ENCODE measurements at places on chromosomes 11 and 22.
A peak's percentile ranks its signal among the peaks of the same experiment; 100 is the strongest.

GRCh38 chr22:37484480-37485394 lies 1.4 kb downstream of the MFNG start:
- peak; percentile 84 for DNase-seq

DNA sequence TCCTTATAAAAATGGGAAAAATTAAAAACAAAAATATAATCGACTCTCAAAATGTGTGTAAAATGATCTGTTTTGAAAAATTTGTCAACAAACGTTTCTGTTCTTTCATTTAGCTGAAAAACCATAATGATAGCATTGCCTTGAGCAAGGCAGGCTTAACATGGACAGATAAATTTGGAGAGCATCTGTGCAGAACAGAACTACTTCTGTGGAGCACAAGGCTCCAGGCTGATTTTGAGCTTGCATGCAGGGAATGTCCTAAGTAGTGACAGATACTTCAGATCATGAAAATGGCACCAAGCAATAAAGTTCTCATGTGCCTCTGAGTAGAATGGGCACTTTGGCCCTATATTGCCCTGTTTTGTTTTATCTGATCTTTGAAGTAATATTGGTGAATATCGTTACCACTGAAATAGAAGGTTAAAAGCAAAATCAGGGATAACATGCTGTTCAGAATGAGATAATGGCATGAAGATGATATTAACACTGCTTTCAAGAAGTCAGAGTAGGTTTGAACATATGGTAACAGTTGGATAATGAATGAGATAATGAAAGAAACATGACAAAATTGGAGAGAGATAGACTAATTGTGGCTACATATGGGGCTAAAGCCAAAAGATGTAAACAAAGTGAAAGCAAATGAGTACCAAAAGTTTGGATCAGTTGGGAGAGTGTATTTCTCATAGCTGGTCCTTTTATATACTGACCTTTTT lies 730.5 kb upstream of the CCDC179 start:
- no peak for DNase-seq

DNA sequence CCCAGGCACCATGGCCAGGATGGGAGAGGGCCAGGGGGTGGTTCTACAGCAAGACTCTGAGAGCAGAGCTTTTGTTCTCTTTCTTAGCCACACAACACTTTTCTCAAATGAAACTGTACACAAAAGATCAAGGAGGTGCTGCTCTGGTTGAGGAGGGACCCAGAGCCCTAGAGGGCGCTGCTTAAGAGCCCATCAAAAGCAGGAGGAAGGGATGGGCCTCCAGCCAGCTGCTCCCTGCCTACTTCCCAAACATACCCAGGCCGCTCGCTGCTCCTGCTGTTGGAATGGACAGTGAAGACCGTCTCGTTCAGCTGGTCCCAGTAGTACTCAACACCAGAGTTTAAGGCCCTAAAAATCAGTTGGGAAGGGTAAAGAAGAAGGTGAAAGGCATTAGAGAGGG lies 18.4 kb upstream of the CHRM4 start:
- DNase-seq = no peak

- DNase-seq = no peak
These were observed 13.7 kb downstream of the PDHX start for GRCh38 chr11:34929794-34930763.

DNA sequence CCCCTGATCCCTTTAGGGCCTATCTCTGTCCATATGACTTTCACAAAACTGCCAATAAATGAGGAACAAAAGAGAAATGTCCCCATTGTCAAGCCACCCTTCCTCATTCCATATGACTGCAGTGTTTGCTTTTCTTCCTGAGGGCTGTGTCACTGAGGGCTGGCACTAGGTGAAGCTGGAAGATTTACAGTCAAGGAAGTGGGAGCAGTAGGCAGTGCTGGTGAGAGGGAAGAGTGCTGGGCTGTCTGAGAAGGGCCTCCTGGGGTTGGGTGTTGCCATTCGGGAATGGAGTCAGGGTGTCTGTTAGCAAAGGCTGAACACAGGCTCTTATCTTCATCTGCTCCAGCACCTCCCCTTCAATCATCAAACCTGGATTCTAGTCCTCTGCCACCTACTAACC lies 30.9 kb downstream of the INSC start:
- DNase-seq = no peak

GRCh38 chr11:47136327-47136726 lies 40.4 kb downstream of the ARFGAP2 start:
- no peak for DNase-seq

GRCh38 chr11:36153551-36153950 lies 135.7 kb downstream of the COMMD9 start:
- DNase-seq = no peak

GRCh38 chr11:2793701-2794045 lies 91.9 kb downstream of the CDKN1C start:
- no peak for DNase-seq

DNA sequence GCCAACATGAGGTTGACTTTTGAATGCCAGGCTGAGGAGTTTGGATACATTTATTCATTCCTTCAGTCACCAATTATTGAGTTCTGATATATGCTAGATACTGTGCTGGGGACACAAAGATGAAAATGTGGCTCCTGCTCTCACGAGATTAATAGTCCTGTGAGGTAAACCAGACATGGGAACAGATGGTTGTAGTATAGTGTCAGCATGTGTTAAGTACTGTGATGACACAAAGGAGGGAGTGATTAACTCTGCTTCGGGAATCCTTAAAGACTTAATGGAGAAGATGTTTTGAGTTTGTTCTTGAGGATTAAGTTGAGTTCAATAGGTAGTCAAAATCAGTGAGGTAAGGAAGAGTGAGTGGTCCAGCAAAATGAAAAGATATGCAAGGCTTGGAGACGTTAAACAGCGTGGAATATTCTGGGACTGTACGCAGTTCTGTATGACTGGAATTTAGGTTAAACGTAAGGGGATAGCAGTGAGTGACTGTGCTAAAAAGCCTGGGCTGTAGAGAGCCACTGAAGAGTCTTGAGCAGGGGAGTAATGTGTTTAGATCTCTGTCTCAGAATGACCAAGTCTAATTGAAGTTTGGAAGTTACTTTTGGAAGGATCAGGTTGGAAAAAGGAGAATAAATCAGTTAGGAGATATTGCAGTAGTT lies 11.8 kb downstream of the RNF121 start:
- no peak for DNase-seq

DNA sequence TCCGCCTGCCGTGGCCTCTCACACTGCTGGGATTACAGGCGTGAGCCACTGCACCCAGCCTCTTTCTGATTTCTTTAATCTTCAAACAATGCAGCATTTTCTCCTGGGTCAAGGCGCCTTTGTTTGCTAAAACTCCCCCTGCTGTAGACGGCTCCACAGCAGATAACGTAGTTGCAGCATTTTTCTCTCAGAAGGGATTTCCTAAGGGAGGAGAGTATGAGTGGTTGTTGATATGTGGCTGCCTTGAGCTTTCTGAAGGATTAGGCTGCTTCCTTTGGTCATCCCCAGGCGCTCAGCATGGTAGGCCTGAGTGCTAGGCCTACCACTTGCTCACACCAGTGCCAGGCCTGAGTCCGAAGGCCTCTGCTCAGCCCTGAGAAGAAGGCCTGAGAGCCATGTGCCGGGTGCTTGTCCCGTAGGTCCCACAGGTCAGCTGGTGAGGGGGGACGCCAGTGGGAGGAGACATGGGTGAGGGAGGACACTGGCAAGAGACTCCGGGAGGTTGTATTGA lies 18.1 kb downstream of the SMARCB1 start:
- no peak for DNase-seq

- peak; percentile 67 for DNase-seq
These were observed 4.9 kb downstream of the OVOL1 start for GRCh38 chr11:65791719-65792213.

- DNase-seq = no peak
These were observed 248.3 kb upstream of the NARS2 start for GRCh38 chr11:78822931-78823423.

GRCh38 chr11:127490896-127491295 lies 490.3 kb upstream of the KIRREL3 start:
- no peak for DNase-seq

GRCh38 chr11:95363164-95363563 lies 132.2 kb upstream of the SESN3 start:
- DNase-seq = no peak

- DNase-seq = no peak
These were observed 117.5 kb downstream of the WNT7B start for GRCh38 chr22:45859231-45860161.

DNA sequence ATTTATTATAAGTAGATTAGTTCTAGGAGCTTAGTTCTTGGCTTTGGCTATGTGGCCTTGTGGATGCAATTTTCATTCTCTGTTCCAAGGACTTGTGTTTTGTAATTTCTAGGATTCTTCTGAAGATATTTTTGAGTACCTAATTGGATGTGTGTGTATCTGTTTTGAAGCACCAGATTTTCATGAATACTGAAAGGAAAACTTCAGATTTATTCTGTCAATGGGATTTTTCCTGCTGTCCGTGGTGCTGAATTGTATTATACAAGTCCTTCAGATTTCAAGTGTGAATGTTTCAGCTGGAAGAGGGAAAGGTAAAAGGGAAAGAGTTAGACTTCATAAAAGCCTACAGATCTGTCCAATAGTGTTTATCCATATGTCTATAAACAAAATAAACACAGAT lies 18.2 kb upstream of the SYN3 start:
- no peak for DNase-seq

GRCh38 chr22:29079218-29079901 lies 6.5 kb downstream of the KREMEN1 start:
- peak; percentile 29 for DNase-seq

- peak; percentile 70 for DNase-seq
These were observed 52.4 kb downstream of the CACNA1I start for GRCh38 chr22:39622881-39623367.

DNA sequence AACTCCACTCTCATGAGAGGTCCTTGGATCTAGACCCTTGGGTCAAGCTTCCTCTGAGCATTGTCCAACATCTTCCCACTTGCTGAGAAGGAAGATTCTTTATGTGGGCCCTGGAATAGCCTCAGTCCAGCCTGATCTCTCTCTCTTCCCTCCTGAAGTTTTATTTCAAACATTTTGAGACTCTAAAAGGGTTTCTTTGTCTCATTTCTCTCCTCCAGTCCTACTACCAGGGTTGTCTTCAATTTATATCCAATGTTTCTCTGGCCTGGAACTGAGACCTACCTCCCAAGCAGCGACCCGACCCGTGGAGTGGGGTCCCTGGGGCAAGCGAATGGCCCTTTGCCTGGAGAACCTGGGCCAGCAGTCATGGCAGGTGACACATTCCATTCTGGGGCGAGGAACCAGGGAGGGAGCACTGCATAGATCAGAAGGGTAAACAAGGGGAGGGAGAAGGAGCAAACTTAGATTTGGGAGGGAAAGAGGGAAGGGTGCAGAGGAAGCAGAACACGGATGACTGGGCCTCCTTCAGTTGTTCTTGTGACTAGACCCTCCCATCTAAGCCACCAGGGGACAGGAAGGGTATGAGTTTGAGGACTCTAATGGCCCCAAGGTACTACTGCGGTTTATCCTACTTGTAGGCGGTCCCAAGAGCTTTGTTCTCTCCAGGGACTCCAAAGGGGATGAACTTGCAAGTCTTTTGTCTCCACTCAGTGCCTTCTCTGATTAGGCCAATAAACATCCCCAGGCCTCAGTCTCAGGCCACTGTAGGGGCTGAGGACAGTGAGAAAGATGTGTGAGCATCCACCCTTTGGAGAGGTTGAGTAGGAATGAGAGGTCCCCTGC lies 14.2 kb upstream of the PRAME start:
- DNase-seq = no peak

GRCh38 chr11:66251809-66252208 lies 16.6 kb upstream of the RAB1B start:
- no peak for DNase-seq

GRCh38 chr22:19844377-19845053 lies 10.2 kb downstream of the GNB1L start:
- DNase-seq = peak; percentile 16
